ENCODE measurements at places on chromosomes 3 and 15. TPM values are rescaled to one million over a fixed set of nuclear protein-coding genes. Genes with fewer than 3 reads are reported as not detected.

The ZNF662 gene
- 23.0 TPM for total RNA-seq

- DNase-seq: no peak
These were observed 308.0 kb downstream of the DOCK3 start for GRCh38 chr3:50982540-50983325.

DNA sequence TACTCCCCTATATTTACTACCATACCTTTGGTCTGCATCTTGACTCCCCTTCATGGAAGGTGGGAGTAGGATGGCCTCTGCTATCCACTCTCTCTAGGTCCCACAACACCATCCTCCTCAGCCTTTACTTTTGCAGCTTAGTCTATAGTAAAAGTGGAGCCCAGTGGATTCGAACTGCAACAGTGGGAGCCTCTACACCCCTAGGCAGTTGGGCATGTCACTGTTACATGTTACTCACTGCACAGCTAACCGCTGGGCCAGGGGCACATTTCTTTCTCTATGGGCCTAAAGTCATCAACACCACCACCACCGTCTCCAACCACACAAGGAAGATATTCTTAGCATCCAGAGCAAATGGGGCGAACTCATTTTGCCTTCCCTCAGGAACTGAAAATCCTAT is 62.9 kb downstream of the KLF13 start:
- no peak for DNase-seq

- DNase-seq: no peak
These were observed 293.3 kb upstream of the RGMA start for GRCh38 chr15:93382200-93382820.

- no peak for DNase-seq
These were observed 172.6 kb upstream of the UMPS start for GRCh38 chr3:124557433-124558232.

- DNase-seq: no peak
These were observed 17.0 kb upstream of the PPM1L start for GRCh38 chr3:160739079-160739478.

GRCh38 chr15:55942332-55942731 is 51.1 kb downstream of the NEDD4 start:
- DNase-seq: no peak

DNA sequence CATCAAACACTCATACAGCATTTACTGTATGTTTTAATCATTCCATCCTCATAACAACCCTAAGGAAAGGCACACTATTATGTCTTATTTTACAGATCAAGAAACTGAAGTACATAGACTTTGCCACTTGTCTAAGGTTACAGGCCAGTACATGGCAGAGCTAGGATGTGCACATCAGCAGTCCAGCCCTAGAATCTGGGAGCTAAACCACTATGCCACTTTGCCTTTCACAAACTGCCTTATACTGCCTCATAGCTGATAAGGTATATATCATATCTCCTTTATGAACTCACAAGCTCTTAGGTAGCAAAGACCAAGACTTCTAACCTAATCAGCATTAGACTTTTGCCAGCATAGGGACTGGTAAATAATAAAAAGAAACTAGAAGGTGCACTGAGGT is 49.1 kb downstream of the MYO9A start:
- no peak for DNase-seq
